ENCODE measurements at places on chromosomes 6 and 20. TPM values are rescaled to one million over a fixed set of nuclear protein-coding genes. Genes with fewer than 3 reads are reported as not detected.

Gene BRPF3
- polyA plus RNA-seq: 18.1 TPM

Gene C6orf132
- polyA plus RNA-seq: 1.8 TPM

Gene RRAGD
- polyA plus RNA-seq: not detected

Gene PSMG4
- polyA plus RNA-seq: 17.7 TPM

Gene RMND1
- polyA plus RNA-seq: 10.6 TPM

Gene SLC2A10
- polyA plus RNA-seq: 22.0 TPM

Gene NFKBIL1
- 9.5 TPM for polyA plus RNA-seq

Gene CDH4
- polyA plus RNA-seq: 3.5 TPM

Gene SLC22A2
- not detected for polyA plus RNA-seq

- DNase-seq: peak; percentile 79
Observed at GRCh38 chr6:121222656-121223055, 111.6 kb downstream of the TBC1D32 start.

GRCh38 chr6:49151957-49152356, 311.1 kb downstream of the MMUT start:
- no peak for DNase-seq

DNA sequence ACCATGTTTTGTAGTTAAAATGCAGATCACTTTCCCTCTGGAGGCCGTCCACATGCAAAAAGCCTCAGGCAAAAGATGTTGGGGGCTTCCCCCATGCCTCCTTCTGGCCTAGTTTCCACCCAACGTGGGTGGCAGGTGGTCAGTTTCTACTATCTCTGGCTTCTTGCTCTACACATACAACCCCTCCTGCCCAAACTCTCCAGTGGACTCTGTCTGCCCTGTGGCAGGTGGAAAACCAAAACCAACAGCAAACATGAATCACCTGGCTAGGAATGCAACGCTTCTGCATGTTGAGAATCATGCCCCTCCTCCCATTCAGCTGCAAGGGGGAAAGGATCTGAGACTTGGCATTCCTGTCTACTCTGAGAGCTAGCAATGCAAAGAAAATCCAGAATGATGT, 94.8 kb downstream of the MBOAT1 start:
- peak; percentile 19 for DNase-seq

DNA sequence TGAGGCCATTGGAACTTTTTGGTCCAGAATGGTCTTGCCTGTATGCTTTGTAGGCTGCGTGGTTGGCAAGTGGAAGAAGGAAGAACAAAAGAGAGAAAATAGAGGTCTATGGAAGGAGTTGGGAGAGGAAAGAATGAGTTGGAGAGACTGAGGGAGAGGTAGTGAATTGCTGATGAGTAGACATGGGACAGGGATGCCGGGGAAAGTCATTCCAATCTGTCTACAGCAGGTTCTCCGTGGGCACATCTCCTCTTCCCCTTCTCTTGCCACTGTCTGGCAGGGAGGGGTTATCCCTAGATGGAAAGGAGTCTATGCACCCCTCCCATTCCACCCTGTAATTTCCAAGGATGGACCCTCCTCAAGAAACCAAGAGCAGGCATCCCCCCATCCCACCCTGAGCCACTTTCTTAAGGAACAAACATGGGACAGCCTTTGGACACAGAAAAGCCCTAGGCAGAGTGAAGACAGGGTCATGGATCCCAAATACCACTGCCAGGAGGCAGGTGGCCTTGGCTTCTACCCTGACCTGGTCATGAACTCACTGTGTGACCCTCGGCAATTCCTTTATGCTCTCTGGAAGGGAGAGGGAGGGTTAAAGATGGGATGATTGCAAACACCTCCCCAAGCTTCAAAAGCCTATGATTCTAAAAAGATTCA, 196.9 kb downstream of the LRFN2 start:
- DNase-seq: no peak

GRCh38 chr6:82616386-82617028, 252.9 kb downstream of the TPBG start:
- peak; percentile 2 for DNase-seq

- DNase-seq: no peak
Observed at GRCh38 chr6:37050045-37050853, 44.8 kb downstream of the FGD2 start.

DNA sequence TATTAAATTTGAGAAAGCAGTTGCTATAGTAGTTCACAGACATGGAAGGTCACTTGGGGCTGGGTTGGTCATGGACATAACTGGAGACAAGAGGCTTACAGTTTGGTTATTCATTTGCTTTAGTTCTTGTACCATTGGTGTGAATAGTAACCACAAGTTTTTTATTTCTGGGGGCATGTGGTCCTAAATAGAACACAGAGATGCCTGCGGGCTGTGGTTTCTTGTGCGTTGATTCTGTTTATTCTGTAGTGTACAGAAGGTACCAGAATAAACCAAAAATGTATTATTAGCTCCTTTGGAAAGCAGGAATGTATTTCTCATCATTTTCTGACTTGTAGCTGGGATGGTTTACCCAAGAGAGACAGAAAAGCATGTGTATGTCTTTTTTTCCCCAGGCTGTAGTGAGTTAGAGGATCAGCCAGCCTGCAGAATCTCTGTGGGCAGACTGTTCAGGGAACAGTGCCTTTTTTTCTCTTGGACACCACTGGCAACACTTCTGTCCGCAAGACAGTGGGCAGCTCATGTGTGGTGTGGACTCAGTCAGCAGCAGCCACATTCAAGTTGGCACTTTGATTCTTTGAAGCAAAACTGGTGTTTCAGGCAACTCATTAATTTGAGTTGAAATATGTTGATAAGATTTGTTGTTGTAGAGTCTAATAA, 122.1 kb downstream of the LRRC1 start:
- DNase-seq: no peak

DNA sequence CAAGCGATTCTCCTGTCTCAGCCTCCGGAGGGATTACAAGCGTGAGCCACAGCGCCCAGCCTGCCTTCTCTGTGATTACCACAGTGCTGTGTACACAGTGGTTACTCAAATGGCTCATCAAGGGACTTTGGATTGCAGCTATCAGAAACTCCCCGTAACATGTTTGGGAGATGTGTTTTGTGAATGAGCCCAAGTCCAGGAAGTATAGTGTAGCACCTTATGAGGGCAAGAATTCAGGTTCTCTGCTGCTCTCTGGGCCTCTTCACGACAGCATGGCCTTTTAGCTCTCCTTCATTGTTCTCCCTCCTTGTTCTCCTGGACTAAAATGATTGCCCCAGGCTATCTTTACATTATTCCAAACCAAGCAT, 34.1 kb upstream of the RPL7L1 start:
- no peak for DNase-seq

DNA sequence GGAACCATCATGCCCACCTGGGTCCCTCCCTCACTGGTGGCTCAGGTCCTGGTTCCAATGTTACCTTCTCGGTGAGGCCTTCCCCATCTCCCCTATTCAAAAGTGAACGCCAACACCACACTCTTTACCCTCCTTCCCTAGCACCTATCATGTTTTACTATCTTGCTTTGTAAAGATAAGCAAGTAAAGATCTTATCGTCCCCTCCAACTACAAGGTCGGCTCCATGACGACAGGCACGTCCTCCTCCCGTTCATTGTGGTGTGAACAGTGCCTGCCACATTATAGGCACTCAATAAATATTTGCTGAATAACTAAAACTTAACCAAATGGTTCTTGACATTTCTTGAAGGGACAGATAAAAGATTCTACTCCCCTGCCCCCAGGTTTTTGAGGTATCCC, 147.1 kb downstream of the PREX1 start:
- no peak for DNase-seq

DNA sequence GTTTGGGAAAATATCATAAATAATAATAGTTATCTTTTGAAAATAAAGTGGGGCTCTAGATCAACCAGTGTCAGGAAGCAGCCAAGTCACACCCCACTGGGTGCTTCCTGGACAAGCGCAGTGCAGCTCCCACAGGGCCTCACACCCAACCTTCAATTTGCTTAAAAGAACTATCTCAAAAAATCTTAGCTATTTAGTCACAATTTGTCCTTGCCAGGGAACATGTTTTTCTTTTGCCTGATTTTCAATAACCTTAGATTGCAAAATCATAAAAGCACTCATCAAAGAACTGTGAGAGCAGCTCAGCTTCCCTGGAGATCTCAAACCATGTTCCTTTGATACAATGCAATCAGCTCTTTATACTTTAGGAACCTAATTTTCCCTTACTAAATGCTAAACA, 1.6 kb upstream of the NCOA7 start:
- no peak for DNase-seq

DNA sequence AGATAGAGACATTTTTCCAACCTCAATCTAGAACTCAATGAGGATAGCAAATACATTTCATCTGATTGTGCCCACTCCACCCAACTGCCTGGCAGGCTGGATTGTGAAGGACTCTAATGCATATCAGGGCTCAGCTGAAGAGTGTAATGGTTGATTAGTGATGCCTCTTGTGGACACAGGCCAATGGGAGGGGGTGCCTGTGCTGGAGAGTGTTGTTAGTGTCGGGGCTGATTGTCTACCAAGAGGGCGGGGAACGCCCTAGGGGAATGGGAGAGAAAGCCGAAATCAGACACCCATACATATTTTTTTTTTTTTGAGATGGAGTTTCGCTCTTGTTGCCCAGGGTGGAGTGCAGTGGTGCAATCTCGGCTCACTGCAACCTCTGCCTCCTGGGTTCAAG, 103.7 kb upstream of the SALL4 start:
- DNase-seq: no peak

GRCh38 chr20:16397086-16397485, 176.2 kb downstream of the KIF16B start:
- DNase-seq: no peak

GRCh38 chr6:36610956-36611336, 16.8 kb downstream of the SRSF3 start:
- no peak for DNase-seq

DNA sequence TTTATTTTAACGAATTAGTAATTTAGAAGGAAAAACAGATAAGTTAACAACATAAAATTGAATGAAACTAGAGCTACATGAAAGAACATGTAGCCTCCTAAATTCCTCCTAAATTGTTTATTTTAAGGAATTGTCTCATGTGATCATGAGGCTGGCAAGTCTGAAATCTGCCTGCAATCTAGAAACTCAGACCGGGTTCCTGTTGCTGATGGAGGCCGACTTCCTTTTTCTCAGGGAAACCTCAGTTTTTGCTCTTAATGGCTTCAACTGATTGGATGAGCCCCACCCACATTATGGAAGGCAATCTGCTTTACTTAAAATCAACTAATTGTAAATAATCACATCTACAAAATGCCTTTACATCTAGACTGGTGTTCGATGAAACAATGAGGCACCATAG, 267.6 kb upstream of the PRND start:
- no peak for DNase-seq

DNA sequence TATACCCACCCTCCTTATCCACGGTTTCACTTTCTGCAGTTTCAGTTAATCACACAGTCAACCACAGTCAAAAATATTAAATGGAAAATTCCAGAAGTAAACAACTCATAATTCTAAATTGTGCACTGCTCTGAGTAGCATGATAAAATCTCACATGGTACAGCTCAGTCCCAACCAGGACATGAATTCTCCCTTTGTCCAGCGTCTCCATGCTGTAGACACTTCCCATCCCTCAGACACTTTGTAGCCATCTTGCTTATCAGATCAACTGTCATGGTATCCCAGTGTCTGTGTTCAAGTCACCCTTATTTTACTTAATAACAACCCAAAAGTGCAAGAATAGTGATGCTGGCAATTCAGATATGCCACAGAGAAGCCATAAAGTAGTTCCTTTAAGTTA, 94.7 kb downstream of the PDE10A start:
- no peak for DNase-seq

Data from IMR-90 (cell line).